ENCODE measurements at places on chromosomes 12 and 14.

GRCh38 chr14:105853907-105854599, 327.7 kb downstream of the TMEM121 start:
- no peak for DNase-seq

DNA sequence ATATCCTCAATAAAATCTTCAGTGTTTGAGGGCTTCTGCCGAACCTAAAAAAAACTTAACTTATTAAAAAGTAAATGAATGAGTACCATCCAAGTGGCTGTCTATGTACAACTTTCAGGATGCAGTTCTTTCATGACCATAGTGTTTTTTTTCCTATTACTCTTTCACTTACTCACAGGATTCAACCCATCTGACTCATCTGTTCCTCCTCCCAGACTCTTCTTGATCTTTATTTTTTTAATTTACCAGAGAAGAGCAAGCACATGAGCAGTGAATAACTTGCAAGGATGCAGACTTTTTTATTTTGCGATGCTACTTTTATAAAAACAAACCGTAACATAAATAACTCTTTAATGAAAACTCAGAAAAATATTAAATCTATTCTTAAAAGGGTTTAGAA, 24.5 kb downstream of the RECQL start:
- DNase-seq, result no peak

GRCh38 chr12:108995370-108995992, 25.4 kb downstream of the SVOP start:
- DNase-seq, result no peak

GRCh38 chr12:78120866-78121560, 290.3 kb downstream of the NAV3 start:
- DNase-seq, result no peak

GRCh38 chr14:98945611-98946570, 326.1 kb downstream of the BCL11B start:
- no peak for DNase-seq

DNA sequence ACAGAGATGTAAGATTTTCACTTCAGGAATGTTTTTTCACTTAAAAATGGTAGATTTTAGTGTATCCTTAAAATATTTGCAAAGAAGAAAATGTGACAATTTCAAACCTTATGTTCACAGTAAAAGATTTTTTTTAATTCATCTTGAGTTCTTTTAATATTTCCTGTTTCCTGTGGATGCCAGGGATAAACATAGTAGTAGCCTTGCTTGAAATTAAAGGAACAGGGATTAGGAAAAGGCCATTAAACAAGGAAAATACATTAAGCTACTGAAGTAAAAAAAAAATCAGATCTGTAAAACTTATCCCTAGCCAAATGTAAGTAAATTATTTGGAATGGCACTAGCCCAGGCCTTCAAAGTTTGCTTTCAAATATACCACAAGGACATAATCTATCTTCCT, 138.1 kb upstream of the AEBP2 start:
- no peak for DNase-seq

DNA sequence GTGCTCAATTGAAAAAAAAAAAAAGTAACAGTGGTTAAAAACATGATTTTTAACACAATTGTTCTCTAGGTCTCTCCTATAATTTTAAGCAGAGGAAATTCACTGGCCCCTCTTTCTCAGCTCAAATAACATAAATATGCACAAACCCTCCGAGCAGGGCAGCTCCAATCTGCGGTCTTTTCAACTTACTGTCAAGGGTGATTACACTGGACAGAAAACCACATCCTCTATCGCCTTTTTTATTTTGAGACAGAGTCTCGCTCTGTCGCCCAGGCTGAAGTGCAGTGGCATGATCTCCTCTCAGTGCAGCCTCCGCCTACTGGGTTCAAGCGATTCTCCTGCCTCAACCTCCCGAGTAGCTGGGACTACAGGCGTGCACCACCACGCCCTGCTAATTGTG, 16.5 kb upstream of the GABARAPL1 start:
- no peak for DNase-seq

- DNase-seq, result no peak
These were observed 6.8 kb downstream of the EML5 start for GRCh38 chr14:88785911-88786310.

GRCh38 chr14:49212721-49213120, 373.5 kb downstream of the RPS29 start:
- DNase-seq, result no peak

GRCh38 chr14:43249116-43249515, 1258.0 kb downstream of the FSCB start:
- DNase-seq, result no peak

DNA sequence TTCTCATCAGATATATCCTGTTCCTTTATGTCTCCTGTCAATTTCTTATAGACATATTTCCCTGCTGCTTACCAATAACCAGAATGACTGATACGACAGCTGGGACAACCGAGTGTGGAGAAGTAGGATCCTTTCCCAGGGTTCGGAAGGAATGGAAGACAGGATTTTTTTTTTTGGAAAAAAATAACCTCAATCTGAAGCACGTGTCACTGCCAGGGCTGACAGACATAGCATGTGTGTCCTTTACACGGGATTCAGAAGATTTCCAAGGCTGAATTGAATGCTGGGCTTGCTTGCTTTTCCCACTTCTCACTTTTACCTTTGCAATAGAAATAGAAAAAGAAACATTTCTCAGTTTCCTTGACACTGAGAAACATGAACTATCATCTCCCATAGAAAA, 245.7 kb downstream of the GRIN2B start:
- DNase-seq, result no peak

DNA sequence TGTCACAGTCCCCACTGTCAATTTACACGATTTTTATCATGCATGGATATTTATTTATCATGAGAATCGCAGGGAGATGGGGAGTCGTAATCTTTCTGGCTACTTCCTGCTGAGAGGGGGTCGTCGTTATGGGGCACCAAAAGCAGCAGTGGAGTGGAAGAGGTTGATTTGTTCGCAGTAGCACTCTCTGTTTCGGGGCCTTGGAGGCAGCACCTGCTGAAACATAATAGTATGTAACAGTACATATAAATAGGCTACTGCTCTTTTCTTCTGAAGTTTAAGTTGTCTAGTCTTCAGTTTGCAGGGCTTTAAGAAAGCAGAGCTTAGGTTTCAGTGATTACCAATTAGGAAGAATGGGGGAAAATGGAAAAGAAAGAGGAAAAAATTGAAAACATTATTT, 3.8 kb downstream of the SOAT2 start:
- no peak for DNase-seq

- no peak for DNase-seq
These were observed 8.2 kb upstream of the NUAK1 start for GRCh38 chr12:106146987-106147386.

DNA sequence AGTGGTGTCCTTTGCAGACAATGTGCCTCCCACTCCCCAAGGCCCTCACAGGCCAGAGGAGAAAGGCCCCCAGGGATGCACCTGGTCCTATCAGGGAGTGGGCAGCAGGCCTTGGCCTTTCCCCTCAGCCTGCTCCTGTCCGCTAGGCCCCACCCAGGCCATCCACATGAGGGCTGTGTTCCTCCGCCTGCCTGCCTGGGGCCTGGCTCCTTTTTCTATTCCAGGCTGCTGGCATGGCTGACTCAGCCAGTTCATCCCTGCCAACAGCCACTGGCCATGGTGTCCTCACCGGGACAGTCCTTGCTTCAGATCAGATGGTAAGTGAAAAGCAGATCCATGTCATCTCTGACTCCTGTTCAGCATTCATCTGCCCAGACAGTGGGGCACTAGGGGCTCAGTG, 13.4 kb downstream of the ISM2 start:
- DNase-seq, result no peak

DNA sequence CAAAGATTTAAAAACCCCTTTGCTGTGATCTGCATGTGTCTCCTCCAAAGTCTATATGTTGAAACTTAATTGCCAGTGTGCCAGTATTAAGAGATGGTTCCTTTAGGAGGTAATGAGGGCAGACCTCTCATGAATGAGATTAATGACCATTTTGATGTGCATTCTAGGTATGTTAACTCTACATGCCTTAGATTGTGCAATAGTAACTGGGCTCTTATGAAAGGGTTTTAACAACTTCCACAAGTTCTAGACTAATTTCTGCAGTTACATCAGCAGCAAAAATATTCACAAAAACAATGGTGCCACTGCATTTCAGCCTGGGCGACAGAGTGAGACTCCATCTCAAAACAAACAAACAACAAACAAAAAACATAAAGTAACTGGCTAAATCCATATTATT, 3.8 kb upstream of the TAS2R10 start:
- no peak for DNase-seq

DNA sequence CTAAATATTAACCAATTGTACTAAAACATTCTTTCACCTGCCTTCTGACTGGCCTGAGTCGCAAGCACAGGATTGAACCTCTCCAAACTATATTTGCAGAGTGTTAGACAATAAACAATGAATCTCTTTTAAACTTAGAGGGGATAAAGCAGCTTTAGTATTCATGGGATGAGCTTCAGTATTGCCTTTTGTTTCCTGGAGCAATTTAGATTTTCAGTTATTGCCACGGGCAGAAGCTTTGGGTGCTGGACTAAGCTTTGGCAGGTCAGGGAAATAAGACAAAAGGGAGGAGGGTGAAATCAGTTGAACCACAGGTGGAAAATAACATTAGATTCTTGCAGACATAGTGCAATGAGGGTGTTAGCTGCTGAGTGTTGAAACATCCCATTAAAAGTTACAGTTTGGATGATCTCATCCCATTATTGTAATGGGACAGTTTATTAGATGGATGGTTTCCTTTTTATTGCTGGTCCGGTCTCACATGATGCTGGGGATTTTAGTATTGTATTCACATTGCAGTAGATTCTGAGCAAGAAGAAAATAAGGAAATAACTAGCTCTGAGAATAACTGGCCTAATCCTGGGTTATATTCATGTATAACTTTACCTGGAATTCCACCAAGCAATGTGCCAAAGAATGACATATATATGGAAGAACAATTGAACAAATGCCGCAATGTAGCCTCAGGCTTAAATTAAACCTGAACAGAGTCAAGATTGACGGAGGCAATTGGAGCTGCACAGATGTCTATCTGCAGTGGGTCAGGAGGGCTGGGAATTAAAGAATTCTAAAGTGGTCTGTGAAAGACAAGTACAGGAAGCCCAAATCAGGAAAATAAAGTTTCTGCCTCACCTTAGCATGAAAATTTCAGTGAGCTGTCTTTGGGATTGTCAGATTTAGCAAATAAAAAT, 1092.8 kb upstream of the SEL1L start:
- DNase-seq, result no peak

GRCh38 chr14:30559638-30560091, 707 bp downstream of the G2E3 start:
- DNase-seq, result peak; percentile 44

- no peak for DNase-seq
These were observed 24.4 kb upstream of the TC2N start for GRCh38 chr14:91891721-91892220.

DNA sequence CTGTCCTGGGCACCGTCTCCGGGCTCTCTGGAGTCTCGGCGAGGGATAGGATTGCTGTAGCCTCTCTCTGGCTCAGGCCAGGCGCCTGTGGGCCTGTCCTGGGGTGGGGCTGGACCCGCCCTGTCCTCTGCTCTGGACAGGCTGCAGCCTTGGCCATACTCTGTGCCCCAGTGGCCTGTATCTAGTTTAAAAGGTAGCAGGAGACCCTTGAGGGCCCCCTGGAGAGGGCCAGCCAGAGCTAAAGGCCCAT, 1.8 kb downstream of the KIF26A start:
- DNase-seq, result no peak

GRCh38 chr12:130227641-130228040, 65.4 kb downstream of the FZD10 start:
- DNase-seq, result no peak

Measured in NCI-H748 treated with DMSO at 0.1 percent for 48 hours (cell line).